A549 treated with DMSO at 1 μM for 4 hours (cell line): ENCODE measurements at places on chromosomes 7 and 10. TPM values are rescaled to one million over a fixed set of nuclear protein-coding genes. Genes with fewer than 3 reads are reported as not detected.

The SAMD9L gene
- total RNA-seq, result 0.68 to 1.4 TPM (median 0.90 TPM) in 5 replicates

The SEC31B gene
- total RNA-seq, result 1.8 to 2.9 TPM (median 2.4 TPM) in 5 replicates

The TMEM236 gene
- 0.03 to 0.12 TPM (median 0.07 TPM) in 5 replicates for total RNA-seq

The FASTK gene
- 51.3 to 84.8 TPM (median 73.9 TPM) in 5 replicates for total RNA-seq

The ACBD5 gene
- 26.8 to 34.0 TPM (median 30.3 TPM) in 5 replicates for total RNA-seq
